Activated CD4-positive, alpha-beta T cell treated with anti-CD3 and anti-CD28 coated beads, Interleukin-2, Interleukin-4, amounts not matched to agents 100 ng/mL and 50 ng/mL, durations not matched to agents 16 hours and 8 hours (primary cell): ENCODE measurements at places on chromosomes 13 and 19.
A peak's percentile ranks its signal among the peaks of the same experiment; 100 is the strongest.

- no peak for DNase-seq
Observed at GRCh38 chr19:1522061-1522460, 1.8 kb upstream of the PLK5 start.

DNA sequence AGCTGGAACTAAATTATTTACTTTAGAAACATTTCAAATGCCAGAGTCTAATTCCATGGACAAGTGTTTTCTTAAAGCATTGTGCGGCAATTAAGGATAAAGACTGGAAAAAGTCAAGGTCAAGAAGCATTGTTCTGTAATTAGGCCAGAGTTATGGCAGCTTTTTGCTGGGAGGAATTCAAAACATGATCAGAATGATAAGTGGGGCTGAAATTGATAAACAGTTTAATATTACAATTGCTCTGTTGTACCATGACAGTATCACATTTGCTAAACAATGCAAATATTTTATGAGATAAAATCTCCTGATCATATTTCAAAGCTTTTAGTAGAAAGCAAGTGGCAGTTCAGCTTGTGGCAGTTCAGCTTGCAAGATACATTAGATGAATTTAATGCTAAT lies 513.7 kb downstream of the GPC6 start:
- no peak for DNase-seq

- DNase-seq, result no peak
Observed at GRCh38 chr13:88162076-88162702, 491.0 kb downstream of the SLITRK5 start.

GRCh38 chr19:8654591-8655339 lies 24.3 kb downstream of the NFILZ start:
- peak; percentile 58 for DNase-seq

DNA sequence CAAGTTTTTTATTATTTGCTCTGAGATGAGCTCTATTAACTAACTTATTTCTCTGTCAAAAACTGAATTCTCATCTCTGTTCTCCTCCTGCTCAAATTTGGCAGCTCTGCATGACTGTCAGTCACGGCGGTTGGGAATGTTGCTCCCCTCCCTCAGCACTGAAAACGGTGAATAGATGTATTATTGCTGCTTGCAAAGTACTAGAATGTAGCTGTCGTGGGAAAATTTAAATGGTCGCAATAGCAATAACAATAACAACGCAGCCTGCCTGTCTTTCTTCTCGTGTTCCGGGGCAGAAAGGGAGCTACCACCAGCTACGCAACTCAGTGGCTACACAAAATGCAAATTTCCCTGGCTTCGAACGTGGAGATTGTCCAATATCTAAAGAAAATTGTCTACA lies 125.6 kb upstream of the FRY start:
- no peak for DNase-seq

GRCh38 chr13:73607489-73608156 lies 526.6 kb downstream of the KLF12 start:
- DNase-seq, result no peak

DNA sequence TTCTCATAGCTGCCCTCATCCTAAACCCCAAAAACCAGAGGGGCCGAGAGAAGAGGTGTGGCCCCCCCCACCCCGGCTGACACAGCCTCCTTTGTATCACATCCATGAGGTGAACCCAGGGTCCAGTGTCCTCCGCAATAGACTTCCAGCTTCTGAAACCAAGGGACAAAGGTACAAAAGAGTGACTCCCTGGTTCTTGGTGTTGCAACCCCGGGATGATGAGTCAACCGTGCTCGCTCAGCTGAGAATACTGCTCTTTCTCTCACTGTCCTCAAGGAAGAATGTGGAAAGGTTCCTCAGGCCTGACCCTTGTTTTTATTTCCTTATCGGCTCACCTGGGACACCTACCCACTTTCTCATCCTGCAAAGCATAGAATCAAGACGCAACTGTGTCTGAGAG lies 5.5 kb downstream of the SLC15A1 start:
- DNase-seq, result no peak

DNA sequence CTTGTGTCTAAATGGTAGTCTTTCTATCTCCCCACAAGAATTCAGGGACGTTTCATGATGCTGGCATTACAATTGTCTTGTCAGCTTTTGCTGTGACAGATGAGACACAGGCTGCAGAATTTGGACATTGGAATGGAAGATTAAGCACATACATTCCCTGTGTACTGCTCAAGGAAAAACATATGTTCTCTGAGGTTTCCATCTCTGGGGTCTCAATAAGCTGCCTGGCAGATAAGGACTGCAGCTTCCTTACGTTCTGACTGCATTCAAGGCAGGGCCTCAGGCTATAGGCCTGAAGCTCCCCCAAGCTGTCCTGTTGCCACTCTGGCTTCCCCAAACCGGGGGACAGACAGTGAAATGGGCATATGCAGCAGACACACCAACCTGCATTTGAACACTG lies 91.3 kb upstream of the KL start:
- no peak for DNase-seq

DNA sequence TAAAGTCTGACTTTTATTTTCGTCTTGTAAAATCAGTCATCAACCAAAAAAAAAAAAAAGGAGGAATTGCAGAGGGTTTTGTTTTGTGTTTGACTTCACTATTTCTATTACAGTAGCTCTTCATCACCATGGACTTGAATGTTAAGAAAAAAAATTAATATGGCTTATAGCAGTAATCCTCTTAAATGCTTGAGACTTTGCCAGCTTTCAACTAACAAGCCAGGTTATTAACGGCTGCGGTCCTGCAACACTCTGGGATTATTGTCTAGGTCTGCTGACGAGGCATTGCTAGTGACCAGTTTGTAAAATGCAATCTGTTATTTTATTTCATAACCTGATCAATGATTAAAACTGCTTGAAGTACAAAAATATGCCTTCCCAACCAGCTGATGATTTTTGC lies 647.2 kb upstream of the KLHL1 start:
- DNase-seq, result no peak

DNA sequence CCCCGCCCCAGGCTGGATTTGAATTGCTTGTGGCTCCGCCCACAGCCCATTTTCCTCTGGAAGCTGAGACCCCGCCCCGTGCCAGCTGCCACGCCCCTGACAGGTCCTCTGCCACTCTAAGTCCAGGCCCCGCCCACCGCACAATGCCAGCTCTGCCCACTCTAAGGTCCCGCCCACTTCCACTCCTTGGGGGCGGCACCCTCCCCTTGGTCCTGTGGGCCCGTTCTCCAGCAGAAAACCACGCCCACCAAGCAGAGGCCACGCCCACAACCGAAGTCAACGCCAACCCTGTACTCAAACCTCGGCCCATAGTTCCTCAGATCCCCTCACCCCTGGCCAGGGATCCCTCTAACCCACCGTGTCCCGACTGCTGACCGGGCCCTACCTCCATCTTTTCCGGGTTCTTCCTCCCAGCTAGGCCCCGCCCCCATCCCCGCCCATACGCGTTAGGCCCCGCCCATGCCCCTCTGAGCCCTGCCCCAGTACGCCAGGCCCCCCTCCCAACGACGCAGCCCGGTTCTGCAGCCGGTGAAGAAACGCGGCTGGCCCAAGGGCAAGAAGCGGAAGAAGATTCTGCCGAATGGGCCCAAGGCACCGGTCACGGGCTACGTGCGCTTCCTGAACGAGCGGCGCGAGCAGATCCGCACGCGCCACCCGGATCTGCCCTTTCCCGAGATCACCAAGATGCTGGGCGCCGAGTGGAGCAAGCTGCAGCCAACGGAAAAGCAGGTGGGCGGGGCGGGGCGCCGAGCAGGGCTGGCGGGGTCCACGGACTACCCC lies 1.3 kb downstream of the HMG20B start:
- peak; percentile 96 for DNase-seq

GRCh38 chr13:84290386-84290785 lies 408.1 kb upstream of the SLITRK1 start:
- no peak for DNase-seq

DNA sequence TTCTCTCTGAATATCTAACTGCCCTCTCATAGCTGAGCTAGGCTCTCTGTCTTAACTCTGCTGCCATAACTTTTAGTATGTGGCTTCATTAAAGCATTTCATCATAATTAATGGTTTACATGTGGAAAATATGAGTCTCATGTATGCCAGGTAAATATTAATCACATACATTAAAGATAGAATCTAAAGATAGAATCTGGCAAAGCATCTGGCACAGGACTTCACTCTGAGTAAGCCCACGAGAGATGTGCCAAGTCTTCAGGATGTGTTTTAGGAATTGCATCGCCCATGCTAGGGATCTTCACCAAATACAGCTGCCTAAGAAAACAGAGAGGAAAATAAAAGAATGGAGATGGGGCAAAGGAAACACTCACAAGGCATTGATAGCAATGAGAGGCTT lies 285.8 kb downstream of the DIAPH3 start:
- DNase-seq, result no peak

GRCh38 chr19:2779121-2779740 lies 3.8 kb downstream of the SGTA start:
- no peak for DNase-seq

- DNase-seq, result peak; percentile 6
Observed at GRCh38 chr19:2719920-2720776, 1.0 kb downstream of the DIRAS1 start.

GRCh38 chr13:102517959-102518358 lies 78.8 kb upstream of the TPP2 start:
- no peak for DNase-seq

DNA sequence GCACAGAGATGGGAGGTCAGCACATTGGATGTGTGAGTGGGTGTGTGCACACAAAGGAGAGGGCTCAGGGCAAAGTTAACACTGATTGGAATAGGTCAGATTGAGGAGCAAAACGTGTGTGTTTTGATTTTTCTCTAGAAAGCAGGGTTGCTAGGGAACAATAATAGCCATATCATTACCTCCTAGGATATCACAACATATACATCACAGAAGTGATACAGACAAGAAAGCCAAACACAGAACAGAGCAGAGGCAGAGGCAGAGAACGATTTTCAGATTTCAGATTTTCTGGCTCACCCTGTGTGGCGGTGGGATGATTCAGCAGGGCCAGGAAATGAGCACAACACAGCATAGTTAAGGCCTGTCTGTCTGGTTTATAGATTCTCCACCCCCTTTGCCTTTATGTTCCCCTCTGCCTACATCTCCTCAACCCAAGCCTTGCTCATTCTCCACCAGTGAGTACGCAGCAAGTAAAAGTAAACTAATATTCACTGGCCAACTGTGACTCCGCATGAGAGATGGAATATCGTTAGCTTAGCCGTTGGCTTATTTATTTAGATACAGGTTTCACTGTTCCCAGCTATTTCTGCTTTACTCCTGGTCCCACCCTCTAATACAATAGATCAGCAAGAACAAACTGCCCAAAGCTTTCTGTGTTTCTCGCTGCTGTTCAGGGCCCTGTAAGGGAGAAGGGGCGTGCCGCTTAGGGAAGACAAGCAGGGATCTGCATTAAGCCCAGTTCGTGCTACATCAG lies 182.7 kb upstream of the TSC22D1 start:
- DNase-seq, result peak; percentile 16

DNA sequence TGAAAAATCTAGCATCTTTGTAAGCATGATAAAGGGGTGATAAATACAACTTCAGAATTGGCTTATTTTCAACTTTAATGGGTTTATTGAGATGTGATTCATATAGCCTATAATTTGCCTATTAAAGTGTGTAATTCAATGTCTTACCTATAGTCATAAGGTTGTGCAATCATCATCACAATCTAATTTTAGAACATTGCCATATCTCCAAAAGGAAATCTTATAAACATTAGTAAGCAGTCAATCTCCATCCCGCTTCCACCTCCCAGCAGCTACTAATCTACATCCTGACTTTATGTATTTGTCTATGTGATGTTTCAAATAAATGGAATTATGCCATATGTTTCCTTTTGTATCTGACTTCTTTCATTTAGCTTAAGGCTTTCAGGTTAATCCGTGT lies 145.2 kb upstream of the KLHL1 start:
- DNase-seq, result no peak

DNA sequence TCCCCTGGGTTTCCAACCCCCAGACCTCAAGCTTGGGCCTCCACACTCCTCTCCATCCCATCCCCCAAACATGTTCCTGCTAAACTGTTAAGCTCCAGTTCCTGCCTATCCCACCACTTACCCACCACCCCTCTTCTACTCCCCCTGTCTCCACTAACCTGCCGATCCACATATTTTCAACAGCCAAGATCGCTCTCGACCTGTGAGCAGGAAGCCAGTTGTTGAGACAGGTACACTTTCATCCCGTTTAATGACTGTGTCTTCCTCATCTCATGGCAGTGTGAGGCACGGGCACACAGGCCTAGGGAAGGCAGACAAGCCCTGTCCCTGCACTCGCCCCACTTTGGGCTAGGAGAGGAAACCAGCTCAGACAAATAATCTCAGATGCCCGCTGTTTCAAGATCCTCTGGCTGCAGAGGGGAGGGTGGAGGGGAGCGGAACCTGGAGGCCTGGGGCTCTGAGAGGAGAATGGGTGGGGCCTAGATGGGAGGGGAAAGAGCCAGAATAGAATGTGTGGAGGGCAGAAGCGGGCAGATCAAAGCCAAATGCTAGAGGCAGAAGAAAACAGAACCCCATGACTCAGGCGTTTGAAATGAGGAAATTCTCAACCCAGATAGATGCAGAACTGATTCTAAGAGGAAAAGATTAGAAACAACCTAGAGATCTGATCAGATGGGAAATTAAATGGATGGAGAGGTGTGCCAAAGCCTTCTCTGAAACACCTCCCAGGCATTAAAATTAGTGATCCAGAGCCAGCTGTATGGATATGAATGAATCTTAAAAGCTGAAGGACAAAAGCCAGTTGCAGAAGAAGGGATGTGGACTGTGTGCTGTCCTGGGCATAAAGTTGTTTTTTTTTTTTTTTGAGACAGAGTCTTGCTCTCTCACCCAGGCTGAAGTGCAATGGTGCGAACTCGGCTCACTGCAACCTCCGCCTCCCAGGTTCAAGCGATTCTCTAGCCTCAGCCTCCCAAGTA lies 16.9 kb upstream of the CYP2S1 start:
- peak; percentile 10 for DNase-seq

DNA sequence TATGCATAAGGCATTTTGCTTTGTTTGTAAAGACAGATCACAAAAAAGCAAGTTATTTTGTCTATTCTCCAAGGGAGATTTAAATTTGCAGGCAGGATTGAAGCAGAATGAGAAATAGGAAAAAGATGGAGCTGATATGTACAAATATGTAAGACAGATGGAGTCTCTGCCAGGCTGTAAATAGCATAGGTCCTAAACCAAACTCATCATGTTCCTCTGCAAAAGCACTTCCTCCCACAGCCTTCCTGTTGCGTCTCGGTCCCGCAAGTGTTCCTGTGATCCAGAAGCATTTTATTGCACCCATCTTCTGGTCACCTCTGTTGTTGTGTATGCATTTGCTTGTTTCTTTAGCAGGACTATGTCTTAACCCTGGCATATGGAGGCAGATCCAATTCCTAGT lies 95.7 kb upstream of the CLDN10 start:
- no peak for DNase-seq
